ENCODE measurements at places on chromosomes 6 and 20. TPM values are rescaled to one million over a fixed set of nuclear protein-coding genes. Genes with fewer than 3 reads are reported as not detected.

Gene ZNF831
- total RNA-seq = 3.4 TPM

Gene MYH7B
- total RNA-seq = 0.44 TPM

Gene CCR6
- total RNA-seq = not detected

Gene SCRT2
- not detected for total RNA-seq

Gene NDRG3
- total RNA-seq = 21.9 TPM

Gene PSMB9
- total RNA-seq = 253 TPM

Gene INSM1
- 30.1 TPM for total RNA-seq

Gene HS3ST5
- not detected for total RNA-seq

Gene TMEM239
- total RNA-seq = not detected

Gene BPIFA1
- total RNA-seq = not detected

Gene TMEM200A
- total RNA-seq = 0.69 TPM

Gene PBOV1
- not detected for total RNA-seq

DNA sequence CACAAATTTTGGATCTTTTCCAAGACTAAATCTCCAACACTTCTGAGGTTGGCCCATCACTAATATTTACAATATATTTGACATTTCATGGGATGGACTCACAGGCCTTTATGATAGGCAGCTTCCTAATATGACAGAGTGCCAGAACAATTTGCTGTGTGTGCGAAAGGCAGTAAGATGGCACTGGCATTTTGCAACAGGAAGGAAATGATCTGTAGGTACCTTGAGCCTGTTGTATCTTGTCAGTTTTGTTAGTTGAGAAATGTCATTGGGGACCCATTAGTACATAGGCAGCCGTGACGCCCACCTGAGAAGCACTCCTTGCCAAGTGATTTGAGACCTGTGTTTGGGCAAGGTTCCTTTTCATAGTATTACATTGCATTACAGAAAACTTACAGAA lies 153.4 kb upstream of the HEY2 start:
- no peaks in the 10 kb centered on the region for H3K36me3 ChIP-seq
- H3K27ac ChIP-seq = no peak overlapping the region
- H3K27me3 ChIP-seq = peaks cover 3% of the 10 kb centered on the region
- no peaks in the 10 kb centered on the region for H3K4me1 ChIP-seq
- DNase-seq = no peak

DNA sequence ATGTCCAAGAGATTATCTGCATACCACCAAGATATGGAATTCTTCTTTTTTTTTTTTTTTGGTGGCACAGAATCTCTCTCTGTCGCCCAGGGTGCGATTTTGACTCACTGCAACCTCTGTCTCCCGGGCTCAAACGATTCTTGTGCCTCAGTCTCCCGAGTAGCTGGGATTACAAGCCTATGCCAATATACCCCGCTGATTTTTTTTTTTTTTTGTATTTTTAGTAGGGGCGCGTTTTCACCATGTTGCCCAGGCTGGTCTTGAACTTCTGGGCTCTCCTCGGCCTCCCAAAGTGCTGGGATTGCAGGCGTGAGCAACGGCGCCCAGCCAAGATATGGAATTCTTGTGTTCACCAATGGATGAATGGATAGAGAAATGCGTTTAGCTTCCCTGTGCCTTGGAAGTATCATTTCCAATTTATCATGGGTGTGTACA lies 31.0 kb downstream of the POM121L2 start:
- peaks cover 7% of the 10 kb centered on the region for H3K4me1 ChIP-seq
- H3K27me3 ChIP-seq = peaks cover 66% of the 10 kb centered on the region
- peaks cover 4% of the 10 kb centered on the region for H3K36me3 ChIP-seq

- H3K27ac ChIP-seq = no peak overlapping the region
- no peak overlapping the region for H3K4me3 ChIP-seq
- no peaks in the 10 kb centered on the region for H3K4me1 ChIP-seq
- no peak for DNase-seq
These were observed 209.7 kb upstream of the TENT5A start for GRCh38 chr6:81962198-81962597.

DNA sequence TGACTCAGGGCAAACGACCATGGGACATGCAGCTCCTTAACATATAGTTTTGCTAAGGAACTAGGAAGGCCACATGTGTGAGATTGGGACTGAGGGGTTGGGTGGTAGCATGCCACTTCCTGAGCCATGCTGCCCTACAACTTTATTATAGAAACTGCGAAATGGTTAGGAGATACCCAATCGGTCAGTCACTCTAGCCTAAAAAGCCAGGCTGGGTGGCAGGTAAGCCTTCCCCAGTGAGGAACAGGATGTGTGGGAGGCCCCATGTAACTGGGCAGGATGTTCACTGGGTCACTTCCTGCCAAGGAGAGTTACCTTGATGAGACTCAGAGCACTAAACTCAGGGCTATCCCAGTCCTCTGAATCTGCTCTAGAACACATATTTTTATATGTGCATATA lies 123.5 kb downstream of the MAP3K7 start:
- no peaks in the 10 kb centered on the region for H3K27me3 ChIP-seq
- peaks cover 91% of the 10 kb centered on the region for H3K4me1 ChIP-seq
- peak; percentile 37 for DNase-seq
- peaks cover 4% of the 10 kb centered on the region for H3K36me3 ChIP-seq
- H3K4me3 ChIP-seq = peak overlapping the region; percentile 51
- H3K27ac ChIP-seq = peak overlapping the region; percentile 90

DNA sequence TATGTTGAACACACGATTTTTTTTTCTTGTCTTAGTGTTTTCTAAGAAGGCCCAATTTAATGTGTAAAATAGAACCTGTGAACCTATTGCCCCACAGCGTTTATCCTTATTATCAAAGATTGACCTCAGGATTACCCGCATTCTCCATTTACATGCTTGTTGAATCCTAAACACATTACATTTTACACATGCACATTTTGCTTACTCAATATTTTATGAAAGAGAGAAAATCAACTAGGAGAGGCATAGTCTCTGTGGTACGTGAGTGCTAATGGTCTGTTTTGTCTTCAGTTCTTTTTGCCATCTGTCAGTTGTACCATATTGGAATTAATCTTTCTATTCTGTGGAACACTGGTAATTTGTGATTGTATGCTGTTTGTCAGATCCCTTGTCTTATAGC lies 80.1 kb upstream of the SMIM8 start:
- peaks cover 14% of the 10 kb centered on the region for H3K36me3 ChIP-seq
- no peak for DNase-seq
- H3K27ac ChIP-seq = no peak overlapping the region

DNA sequence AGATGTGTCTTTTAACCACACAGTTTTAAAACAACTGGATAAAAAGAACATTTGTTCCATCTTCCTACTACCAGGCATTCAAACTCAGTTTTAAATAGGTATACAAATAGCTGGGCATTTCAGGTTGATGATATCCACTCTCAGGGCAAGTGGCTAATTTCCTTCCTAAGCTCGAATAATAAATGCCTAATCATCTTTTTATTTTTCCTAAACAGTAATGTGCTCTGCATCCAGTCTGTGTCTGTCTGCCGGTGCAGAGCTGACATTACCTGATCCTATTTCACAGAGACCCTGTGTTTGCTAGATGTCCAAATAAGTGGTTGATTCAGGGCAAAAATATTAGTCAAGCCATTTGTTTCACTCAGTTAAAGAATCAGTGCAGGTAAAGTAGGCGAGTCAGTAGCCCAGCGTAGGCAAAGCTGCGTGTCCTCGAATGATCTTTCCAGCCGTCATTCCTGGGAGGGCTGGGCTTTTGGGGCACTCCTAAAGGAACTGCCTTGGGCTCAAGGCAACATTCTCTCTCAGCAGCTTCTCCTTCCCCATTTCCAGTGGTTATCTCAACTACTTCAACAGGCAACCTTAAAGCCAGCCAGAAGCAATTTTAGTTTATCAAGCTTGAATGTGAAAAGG lies 74.2 kb upstream of the BMP2 start:
- DNase-seq = no peak
- H3K27me3 ChIP-seq = no peaks in the 10 kb centered on the region
- no peak overlapping the region for H3K27ac ChIP-seq
- H3K36me3 ChIP-seq = no peaks in the 10 kb centered on the region

DNA sequence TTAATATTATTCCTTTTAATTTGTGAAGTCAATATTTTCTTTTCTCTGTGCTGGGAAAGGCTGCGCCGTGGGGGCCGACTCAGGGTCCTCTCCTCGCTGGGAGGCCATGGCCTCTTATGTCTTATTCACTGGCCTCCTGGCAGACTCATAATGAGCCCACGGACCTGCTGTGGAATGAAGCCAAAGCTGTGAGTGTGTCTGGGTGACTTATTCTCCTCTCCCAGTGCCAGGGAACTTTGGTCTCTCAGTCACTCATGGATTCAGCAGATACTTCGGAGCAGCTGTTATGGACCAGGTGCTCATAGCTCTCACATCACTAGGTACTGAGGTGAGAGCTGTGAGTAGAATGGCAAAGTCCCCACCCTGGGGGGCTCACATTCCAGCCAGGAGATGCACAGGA lies 297.6 kb downstream of the CDH26 start:
- no peaks in the 10 kb centered on the region for H3K27me3 ChIP-seq
- H3K36me3 ChIP-seq = no peaks in the 10 kb centered on the region
- H3K4me1 ChIP-seq = no peaks in the 10 kb centered on the region

GRCh38 chr6:7241160-7241559 lies 71.8 kb downstream of the SSR1 start:
- peaks cover 9% of the 10 kb centered on the region for H3K4me1 ChIP-seq
- no peak overlapping the region for H3K27ac ChIP-seq
- no peak for DNase-seq
- H3K4me3 ChIP-seq = no peak overlapping the region

DNA sequence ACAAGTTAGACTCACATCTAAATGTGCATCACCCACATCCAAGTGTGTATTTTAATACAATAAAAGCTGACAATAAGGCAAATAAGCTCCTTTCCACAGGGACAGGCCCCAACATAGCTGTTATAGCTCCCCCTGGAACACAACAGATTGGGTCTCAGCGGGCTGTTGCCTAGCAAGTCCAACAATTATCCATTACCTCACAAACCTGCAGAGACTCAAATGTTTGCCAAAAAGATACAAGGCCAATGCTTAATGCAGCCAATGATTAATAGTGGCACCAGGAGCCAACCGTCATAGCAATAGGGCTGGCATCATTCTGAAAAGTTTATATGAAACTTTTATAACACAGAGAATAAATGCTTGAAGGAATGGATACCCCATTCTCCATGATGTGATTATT lies 35.7 kb downstream of the EPB41L2 start:
- no peak for DNase-seq
- H3K27ac ChIP-seq = no peak overlapping the region
- no peaks in the 10 kb centered on the region for H3K4me1 ChIP-seq
- peaks cover 2% of the 10 kb centered on the region for H3K27me3 ChIP-seq
- no peak overlapping the region for H3K4me3 ChIP-seq

- no peaks in the 10 kb centered on the region for H3K36me3 ChIP-seq
- no peaks in the 10 kb centered on the region for H3K27me3 ChIP-seq
- H3K4me3 ChIP-seq = no peak overlapping the region
- no peaks in the 10 kb centered on the region for H3K4me1 ChIP-seq
- H3K27ac ChIP-seq = no peak overlapping the region
These were observed 24.9 kb downstream of the EPHA7 start for GRCh38 chr6:93394471-93394870.

DNA sequence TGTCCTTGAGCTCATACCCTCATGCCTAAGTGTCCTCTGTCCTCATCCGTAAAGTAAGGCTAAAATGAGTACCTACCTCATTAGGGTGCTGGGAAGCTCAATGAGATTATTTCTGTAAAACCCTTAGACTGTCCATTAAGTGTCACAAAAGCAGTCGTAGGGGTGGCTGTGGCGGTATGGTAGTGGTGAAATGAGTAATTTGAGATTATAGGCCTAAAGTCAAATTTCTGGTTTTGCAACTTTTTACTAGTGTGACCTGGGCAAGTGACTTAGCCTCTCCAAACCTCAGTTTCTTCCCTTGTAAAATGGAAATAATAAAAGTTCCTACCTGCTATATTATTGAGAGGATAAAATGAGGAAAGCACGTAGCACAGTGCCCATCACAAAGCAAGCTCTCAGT lies 148.2 kb upstream of the AKAP12 start:
- H3K27me3 ChIP-seq = no peaks in the 10 kb centered on the region
- H3K36me3 ChIP-seq = peaks cover 33% of the 10 kb centered on the region
- no peaks in the 10 kb centered on the region for H3K4me1 ChIP-seq
- H3K4me3 ChIP-seq = no peak overlapping the region
- peak overlapping the region; percentile 31 for H3K27ac ChIP-seq
